ENCODE measurements at places on chromosomes 12 and 14.
A peak's percentile ranks its signal among the peaks of the same experiment; 100 is the strongest.

DNA sequence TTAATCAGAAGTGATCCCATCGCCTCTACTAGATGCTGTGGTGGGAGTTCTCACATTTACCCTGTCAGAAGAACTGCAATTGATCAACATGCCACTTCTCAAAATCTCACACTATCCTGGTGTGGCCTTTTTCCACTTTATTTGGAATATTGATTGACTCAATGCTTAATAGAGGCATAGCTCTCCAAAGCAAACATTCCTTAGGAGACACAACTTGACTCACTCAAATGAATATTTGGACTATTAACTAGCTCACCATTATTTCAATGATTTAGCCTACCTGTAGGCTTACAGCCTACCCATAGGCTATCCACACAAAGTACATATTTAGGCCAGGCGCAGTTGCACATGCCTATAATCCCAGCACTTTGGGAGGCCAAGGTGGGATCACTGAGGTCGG, 186.5 kb downstream of the KLHL28 start:
- no peak for DNase-seq

- DNase-seq = no peak
Measured at GRCh38 chr12:108745641-108746040, 14.3 kb upstream of the CORO1C start.

GRCh38 chr14:90900476-90901083, 84.3 kb upstream of the TTC7B start:
- no peak for DNase-seq

DNA sequence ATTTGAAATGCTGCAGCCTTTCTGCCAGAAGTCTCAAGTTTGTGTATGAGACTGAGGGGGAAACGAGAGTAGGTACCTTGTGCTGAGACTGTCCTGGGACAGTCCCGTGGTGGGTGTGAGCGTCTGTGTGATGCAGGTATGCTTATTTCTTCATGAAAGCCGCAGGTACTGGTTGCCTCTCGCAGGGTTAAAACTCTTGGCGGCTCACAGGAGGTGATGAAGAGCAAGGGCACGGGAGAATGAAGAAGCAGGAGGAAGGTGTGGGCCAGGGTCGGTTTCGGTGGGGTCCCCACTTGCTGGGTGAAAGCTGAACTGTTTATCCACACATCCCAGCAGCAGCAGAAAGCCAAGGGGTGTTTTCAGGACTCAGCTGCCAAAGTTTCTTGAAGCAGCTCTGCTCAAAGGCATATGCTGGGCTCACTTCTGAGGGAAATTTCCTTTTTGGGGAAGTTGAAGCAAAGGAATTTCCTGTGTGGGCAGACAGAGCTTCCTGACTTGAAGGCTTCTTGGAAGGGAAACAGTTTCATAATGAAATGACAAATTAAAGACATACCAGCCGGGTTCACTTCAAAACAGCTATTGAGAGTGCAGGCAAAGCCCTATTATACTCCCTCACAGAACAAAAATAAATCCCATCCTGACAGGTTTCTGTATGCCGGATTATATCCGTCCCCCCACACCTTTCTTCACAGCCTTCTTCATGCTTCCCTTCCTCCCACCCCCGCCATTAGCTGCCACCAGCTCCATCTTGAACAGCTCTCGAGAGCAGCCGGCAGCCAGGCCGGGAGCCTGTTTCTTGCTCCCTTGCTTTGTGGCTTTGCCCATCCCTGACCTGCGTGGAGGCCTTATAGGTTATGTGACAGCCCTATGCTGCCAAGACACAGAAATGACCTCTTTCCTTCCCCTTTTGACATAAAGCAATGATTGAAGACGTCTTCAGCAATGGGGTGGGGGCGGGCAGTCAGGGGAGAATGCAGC, 116.6 kb downstream of the ETV6 start:
- no peak for DNase-seq

DNA sequence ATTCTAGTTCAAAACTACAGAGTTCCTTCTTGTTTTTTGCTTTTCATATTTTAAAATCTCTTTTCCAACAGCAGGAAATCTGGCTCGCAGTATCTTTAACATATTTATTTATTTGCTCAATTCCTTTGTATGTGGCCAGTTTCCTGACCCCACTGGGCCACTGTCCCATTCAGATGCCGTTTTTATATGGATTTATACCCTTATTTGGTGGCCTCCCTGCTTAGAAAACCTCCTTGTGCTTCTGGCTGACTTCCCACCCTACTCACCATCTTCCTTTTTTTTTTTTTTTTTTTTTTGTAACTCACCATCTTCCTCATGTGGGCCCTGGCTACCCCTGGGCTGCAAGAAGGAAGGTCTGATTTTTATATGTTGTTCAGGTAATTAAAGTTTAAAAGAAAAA, 53.9 kb downstream of the TTLL5 start:
- no peak for DNase-seq

DNA sequence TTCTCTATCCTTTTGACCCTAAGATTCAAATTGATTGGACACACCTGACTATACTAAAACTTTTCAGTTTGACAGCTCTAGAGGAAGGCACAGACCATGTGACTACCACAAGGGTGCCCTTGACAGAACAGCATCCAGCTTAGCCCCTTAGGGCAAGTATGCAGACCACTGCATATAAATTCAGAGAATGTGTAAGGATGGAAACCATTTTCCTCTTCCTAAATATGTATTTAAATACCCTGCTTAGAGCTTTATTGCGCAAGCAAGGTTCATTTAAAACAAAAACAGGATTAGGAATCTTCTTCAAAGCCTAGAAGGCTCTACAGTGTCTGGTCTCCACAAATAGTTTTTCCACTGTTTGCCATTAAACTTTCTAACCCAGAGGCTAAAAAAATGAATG, 202.8 kb downstream of the MED13L start:
- no peak for DNase-seq

DNA sequence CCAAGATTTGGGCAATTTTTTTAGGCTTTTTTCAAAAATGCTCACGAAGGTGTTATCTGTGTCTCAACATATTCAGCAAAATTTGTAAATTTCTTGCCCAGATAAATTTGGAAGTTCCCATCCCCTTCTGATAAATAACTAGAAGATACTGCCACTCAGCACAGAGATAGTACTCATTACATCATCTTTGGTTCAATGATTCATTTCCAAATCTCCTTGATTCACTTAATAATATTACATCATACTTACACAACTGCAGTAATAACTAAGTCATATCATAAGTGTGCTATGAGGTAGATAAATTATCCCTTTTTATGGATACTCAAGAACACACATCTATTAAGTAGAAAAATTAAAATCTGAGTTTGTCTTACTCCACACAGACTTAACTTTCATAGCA, 89.4 kb downstream of the RPAP3 start:
- no peak for DNase-seq

GRCh38 chr14:61953602-61954001, 191.4 kb downstream of the SNAPC1 start:
- DNase-seq = no peak

- no peak for DNase-seq
Measured at GRCh38 chr14:54556535-54556934, 10.4 kb upstream of the SAMD4A start.

DNA sequence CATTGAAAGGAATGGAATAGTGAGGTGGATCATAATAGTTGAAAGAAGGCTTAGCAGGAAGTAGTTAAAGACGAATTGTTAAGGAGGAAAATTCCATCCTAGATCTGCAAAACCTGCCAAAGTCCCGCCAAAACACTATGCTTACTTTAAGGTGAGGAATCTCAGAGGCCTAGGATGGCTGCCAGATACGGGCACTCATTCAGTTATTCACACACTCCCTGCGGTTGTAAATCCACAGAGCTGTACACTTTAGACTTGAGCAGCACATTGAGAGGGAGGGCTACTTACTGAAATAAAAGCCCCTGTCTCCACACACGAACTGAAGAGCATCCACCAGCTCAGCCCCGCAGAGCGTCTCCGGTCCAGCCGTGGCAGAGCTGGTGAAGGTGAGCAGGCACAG, 5.0 kb downstream of the IGF1 start:
- no peak for DNase-seq

DNA sequence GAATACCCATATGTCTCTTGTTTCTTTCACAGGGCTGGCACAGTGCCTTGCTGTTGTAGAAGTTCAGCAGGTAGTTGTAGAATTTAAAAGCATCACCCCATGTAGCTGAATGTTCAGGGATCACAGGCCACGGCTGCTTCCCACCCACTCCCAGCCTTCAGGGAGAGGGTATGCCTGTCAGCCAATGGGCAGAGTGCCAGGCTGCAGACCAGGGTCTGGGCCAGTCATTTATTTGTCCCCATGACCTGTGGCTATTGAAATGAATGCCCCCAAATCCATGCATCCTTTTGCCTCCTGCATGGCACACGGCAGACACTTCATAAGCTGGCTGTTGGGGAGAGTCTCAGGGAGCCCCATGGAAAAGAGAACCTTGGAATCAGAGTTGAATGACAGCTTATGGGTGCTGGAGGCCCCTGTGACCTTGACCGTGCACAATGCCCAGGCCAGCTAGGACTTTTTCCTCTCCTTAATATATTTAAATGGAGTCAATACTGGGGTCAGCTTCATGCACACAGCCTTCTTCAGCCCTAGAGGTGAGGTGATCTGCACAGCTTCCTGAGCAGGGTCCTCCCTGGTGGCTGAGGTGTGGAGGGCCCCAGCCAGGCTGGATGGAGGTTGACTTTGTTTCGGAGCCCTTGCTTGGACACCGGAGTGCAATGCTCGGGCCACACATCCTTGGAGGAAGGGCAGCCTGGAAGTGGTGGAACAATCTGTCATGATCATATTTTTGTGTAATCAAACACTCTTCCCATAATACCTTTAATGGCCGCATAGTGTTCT, 45.3 kb downstream of the PRMT8 start:
- no peak for DNase-seq

DNA sequence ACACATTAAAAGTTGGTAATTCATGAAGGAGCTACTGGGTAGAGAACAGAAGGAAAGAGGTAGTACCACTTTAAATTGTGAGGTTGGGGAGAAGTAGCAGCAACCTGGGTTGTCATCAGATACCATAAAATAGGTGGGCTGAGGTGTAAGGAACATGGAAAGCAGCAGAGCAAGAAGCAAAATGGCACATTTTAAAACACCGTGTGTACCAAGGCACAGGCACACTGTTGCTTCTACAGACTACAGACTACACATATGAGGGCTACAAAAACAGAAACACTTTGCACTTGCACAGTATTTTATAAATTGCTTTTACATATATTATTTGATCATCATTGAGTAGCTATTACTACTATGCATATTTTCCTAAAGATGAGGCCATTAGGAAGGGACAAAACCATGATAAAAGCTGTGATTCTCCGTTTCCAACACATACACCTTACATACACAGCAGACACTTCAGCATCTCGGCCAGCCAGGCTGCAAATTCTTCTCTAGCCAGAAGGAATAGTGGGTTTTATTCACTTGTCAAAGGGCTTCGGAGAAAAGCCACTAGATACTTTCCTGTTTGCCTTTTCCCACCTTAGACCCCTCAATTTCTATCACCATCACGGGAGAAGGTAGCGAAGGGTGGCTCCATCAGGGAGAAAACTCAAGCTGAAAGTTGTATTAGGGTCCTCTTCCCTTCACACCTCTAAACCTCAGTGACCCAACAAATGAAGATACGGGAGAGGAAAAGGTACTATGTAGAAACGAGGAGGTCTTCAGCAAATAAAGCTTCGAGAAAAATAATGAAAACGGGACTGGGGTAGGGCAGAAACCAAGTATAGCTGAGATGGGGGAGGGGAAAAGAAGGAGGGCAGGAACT, 1.6 kb downstream of the PYM1 start:
- DNase-seq = no peak

- no peak for DNase-seq
Measured at GRCh38 chr14:59281609-59282377, 93.3 kb downstream of the DAAM1 start.

DNA sequence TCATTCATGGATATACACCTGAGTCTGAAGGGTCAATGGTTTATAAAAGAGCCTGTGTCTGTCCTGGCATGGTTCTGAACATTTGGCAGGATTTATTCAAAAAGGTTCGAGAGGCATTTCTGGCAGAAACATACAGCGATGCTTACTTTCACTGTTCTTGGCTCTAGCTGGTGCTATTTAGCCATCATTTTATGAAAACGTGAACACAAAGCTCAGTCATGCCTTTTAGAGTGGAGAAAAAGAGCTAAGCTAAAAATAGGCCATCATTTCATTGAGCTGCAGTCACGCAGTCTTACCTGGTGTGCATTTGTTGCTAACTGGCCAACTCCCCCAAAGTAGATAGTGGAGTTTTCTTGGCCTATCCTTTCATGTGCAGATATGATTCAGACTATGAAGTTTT, 1209.5 kb downstream of the SLC16A7 start:
- DNase-seq = no peak

- DNase-seq = peak; percentile 75
Measured at GRCh38 chr14:91418387-91419043, 895 bp upstream of the CCDC88C start.

DNA sequence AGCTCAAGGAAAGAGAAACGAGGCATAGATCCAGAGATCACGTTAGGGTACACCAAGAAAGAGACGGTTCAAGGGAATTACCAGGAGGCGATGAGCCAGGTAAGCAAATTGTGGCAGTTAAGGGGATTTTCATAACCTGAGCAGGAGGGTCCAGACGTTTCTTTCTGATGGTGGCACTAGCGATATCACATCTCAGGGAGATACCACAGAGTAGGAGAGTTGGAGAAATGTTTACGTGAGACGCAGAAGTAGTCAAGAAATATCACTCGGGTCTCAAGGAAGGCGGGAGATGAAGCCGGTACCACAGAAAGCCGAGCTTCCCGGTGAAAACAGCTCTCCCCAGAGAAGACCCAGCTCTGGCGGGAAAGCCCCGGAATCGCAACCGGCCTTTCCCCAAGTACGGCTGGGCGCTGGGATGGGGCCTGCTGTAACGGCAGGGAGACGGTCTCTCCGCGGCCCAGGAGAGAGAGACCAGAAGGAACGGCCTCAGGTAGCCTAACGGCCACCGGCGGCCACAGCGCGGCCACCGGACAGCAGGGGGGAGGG, 485 bp downstream of the SENP1 start:
- DNase-seq = no peak

GRCh38 chr12:49357103-49357678, 10.1 kb upstream of the SPATS2 start:
- no peak for DNase-seq

DNA sequence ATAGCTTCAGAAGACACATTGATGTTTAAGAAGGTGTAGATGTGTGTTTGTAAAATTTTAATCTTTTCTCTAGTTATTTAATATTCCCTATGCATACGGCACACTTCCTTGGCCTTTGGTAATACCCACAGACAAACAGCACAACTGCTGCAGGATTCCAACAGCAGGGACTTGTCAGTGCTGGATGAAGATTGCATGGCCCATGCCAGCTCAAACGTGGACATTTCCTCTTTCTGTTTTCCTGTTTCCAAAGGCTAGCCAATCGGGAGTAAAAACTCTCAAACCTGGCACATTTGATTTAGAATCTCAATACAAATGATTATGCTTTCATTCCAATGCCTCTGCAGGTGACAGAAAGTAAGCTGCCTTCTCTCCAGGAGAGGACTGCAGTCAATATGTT, 22.5 kb upstream of the PDE3A start:
- DNase-seq = no peak

- DNase-seq = peak; percentile 1
Measured at GRCh38 chr14:50559990-50560930, at the start of gene ATL1. Gene ATL1, plus strand, starts transcription at chr14:50560145. Its CDS starts 121 bp downstream, at chr14:50560266.

- no peak for DNase-seq
Measured at GRCh38 chr12:88957358-88957757, 377.1 kb upstream of the KITLG start.
